Heart right ventricle (tissue), 16 donors: ENCODE measurements at places on chromosomes 12 and 14. TPM values are rescaled to one million over a fixed set of nuclear protein-coding genes. Genes with fewer than 3 reads are reported as not detected.

Gene PNN
- total RNA-seq = 21.0 TPM

Gene MORN3
- total RNA-seq = 0.17 TPM

Gene PLA2G1B
- total RNA-seq = 0.89 TPM

Gene KRT8
- total RNA-seq = 150 TPM

GRCh38 chr12:32533971-32534590 lies 134.7 kb downstream of the FGD4 start:
- H3K27me3 ChIP-seq = no peaks in the 10 kb centered on the region
- H3K4me3 ChIP-seq = peak overlapping the region; percentile 49
- DNase-seq = no peak

GRCh38 chr12:47785887-47786661 lies 13.0 kb downstream of the SLC48A1 start:
- no peak overlapping the region for H3K4me3 ChIP-seq
- DNase-seq = no peak
- H3K27ac ChIP-seq = no peak overlapping the region
- no peaks in the 10 kb centered on the region for H3K27me3 ChIP-seq
- H3K36me3 ChIP-seq = peaks cover 100% of the 10 kb centered on the region

GRCh38 chr14:28083389-28083788 lies 683.2 kb upstream of the FOXG1 start:
- H3K36me3 ChIP-seq = no peaks in the 10 kb centered on the region
- no peak overlapping the region for H3K4me3 ChIP-seq
- no peak overlapping the region for H3K27ac ChIP-seq
- no peaks in the 10 kb centered on the region for H3K27me3 ChIP-seq
